Myocyte (in vitro differentiated cells): ENCODE measurements at places on chromosomes 1 and 21.
A peak's percentile ranks its signal among the peaks of the same experiment; 100 is the strongest.

GRCh38 chr1:18513995-18514394, 33.3 kb downstream of the KLHDC7A start:
- DNase-seq: no peak

GRCh38 chr1:82625537-82625936, 824.8 kb downstream of the ADGRL2 start:
- DNase-seq: no peak

DNA sequence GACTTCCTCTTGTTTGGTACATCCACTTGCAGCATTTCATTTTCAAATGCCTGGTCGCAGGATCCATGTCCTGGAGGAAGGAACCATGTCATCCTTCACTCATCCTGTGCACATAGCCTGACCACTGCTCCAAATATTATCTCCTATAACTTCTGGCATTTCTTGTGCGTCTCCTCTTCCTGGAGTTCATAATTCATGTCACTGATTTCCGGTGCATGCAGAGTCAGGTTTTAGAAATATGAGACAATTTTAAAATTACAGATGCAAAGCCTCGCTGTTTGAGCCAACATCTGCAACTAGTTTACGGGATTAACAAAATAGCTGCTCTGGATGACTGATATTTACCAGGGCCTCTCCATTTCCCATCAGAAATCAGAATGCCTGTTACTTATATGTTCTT, 268.1 kb downstream of the DNM3 start:
- no peak for DNase-seq

GRCh38 chr1:114737314-114737849, 20.4 kb downstream of the CSDE1 start:
- no peak for DNase-seq

GRCh38 chr1:87169263-87169910, 159.3 kb upstream of the LMO4 start:
- DNase-seq: no peak

DNA sequence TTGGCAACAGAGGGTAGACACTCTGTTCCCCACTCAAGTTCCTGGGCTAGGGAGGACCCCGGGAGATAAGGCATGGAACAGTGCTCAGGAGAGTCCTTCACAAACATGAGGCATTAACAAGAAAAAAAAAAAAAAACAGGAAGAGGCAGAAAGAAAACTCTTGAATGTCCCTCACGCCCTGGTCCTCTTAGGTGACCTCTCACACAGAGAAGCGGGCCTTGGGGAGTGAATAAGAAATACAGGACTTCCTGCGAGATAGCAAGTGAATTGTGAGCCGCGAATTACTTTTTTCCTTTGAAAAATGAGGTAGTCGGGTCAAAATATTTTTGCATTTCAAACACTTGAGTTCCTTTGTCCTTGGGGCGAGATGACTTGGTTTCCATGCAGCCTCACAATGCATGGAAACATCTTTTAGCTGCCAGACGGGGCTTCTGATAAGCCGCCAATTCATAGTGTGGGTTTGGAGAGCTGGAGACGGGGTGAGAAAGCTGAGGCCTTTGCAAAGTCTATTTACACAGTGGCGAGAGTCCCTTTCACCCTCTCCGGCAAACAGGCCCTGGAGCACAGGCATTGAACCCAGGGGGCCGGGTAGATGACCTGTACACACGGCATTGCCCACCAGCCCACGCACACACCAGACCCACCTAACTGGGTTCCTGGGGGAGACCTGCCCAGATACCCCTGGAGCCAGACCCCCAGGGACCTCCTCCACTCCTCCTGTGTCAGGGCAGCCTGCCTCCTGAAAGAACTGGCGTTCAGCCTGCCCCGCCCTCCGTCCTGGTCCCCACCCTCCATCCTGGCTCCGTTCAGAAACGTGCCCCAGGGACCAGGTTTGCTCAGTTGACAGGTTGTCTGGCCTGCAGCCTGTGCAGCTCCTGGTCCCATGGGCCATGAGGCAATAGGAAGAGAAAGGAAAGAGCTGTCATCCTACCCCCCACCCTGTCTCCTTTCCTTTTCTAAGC, 192.3 kb downstream of the PRDM16 start:
- no peak for DNase-seq

GRCh38 chr1:233459968-233460367, 132.4 kb downstream of the MAP3K21 start:
- no peak for DNase-seq

DNA sequence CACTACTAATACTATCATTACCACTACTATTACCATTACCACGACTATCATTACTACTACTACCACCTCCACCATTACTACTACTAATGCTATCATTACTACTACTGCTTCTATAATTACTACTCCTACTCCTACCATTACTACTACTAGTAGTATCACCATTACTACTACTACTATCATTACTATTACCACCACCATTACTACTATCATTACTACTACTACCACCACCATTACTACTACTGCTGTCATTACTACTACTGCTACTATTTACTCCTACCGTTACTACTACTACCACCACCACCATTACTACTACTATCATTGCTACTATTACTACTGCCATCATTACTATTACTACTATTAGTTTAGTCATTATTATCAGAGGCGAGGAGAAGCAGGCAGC, 140.9 kb upstream of the KCNJ15 start:
- no peak for DNase-seq

DNA sequence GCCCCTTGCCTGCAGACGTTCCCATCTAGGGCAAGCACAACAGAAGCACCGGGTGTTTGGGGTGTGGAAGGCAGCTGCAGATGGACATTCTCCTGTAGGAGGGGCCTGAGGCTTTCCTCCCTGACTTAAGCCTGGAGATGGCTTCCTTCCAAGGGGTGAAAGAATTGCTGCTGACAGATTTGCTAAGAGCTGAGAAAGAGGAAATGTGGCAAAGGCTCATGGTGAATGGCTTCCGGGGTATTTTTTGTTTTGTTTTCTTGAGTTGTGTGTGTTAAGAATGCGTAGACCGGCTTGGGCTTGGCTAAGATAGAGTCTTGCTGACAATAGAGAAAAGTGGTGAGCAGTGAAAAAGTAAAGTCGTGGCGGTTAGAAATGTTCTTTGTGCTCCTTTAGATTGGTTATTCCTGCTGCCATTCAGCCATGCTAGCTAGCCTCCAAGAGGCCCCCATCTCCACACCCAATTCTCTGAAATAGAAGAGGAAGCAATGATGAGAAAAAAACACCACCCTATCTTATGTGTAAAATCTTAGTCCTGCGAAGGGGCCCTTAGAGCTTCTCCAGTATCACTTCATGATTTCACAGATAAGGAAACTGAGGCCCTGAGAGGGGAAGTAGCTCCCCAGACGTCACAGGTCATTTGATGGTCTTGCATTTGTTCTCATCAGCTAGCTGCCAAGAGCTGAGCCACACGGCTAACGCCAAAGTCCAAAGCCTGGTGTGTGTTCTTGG, 36.9 kb downstream of the EIF2D start:
- peak; percentile 90 for DNase-seq

DNA sequence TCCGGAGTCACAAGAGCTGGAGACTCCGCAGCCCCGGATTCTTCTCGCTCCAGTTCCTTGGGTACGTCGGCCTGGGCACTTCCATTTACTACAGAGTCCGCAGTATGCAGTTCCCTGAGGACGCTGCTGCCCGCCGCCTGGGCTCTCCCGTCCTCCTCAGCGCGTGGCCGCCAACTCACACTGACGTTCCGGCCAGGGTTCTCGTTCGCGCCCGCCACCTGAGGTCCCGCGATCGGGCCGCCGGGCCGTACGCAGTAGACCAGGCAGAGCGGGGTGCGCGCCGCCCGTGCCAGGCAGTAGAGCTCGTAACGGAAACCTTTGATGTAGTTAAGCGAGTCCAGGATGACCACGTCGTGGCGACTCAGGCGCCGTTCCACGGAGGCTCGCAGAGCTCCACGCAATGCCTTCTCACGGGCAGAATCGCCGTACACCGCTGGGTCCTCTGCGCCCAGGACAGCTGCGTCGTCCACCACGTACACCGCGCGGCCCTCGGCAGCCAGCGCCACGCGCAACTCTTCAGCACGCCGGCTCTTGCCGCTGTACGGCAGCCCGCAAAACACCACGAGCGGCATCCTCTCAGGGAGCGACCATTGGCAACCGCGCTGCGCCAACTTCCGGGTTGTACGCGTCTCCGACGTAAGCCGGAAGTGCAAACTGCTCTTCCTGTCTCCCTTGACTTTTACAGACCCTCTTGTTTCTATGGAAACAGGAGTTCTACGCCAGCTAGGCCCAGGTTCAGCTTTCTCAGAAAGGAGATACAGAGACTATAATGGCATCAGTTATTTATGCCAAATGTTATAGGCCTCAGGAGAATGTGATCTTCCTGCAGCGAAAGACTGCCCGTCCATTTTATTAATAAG, at the start of gene KTI12:
TSS of gene KTI12 (minus strand) at position 621 of the 860 bp plus-strand sequence. CDS start at position 572, 49 bp downstream.
- DNase-seq: peak; percentile 94

DNA sequence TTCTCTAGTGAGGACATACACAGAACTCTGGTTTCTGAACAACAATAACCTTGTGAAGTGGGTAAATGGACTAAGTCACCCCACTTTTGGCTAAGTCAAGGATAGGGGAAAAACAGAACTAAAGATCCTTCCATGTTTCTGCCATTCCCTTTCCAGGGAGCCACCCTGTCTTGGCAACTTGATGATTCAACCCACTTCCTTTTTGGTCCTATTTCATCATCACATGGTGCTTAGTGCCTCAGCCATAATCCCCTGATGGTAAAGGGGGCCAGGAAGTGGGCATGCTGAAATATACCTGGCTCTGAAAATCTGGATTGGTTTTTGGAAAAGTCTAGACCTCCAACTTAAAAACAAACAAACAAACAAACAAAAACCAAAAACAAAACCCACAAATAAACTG, 206.4 kb upstream of the FOXD3 start:
- no peak for DNase-seq

GRCh38 chr21:38256599-38257302, at the start of gene KCNJ15:
KCNJ15 (plus strand) TSS chr21:38256991; CDS start chr21:38299262, 42,271 bp downstream.
- DNase-seq: no peak

GRCh38 chr1:93699503-93700168, 18.0 kb upstream of the BCAR3 start:
- no peak for DNase-seq

DNA sequence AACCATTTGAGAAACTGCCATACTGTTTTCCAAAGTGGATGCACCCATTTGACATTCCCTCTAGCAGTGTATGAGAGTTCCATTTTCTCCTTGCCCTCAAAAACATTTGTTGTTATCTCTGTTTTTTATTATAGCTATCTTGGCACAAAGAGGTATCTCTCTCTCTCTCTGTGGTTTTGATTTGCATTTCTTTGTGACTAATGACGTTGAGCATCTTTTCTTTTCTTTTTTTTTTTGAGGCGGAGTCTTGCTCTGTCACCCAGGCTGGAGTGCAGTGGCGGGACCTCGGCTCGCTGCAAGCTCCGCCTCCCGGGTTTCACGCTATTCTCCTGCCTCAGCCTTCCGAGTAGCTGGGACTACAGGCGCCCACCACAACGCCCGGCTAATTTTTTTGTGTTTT, 17.4 kb upstream of the ZMYM6 start:
- DNase-seq: no peak

- peak; percentile 53 for DNase-seq
Observed at GRCh38 chr21:29193072-29193471, 62.6 kb downstream of the MAP3K7CL start.

DNA sequence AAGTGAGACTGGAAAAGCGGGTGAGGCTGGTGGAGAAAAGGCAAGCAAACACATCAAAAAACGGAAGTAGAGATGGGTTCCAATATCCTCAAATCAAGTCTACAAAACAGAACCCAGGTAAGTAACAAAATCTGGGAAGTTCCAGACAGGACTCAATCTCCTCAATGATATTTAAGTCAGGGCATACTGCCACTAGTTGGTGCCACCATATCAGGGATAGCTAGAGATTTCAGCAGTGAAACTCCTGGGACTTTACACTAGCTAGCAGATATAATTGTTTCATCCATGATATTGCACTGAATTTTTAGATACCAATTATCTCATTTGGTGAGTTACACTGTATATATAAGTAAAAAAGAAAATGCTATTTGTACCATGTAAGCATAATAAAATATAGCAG, 52.0 kb downstream of the EYA3 start:
- peak; percentile 8 for DNase-seq

- DNase-seq: no peak
Observed at GRCh38 chr1:19096036-19096833, 113.8 kb downstream of the UBR4 start.

DNA sequence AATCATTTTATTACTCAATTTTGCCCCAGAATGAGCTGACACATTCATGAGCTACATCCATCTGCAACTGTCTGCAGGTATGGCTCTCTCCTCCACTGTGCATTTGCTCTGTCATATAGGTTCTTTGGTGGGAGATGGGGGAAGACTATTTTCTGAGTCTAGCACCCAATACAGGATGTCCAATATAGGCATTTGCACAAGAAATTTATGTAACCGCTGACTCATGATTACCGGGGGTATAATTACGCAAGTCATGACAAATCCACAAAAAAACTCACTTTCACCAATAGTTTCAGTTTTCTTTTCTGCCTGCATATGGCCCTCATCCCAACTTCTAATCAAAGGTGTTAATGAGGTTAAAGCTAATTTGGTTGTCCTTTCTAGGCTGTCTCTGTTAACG, 17.5 kb upstream of the VSIG8 start:
- no peak for DNase-seq

DNA sequence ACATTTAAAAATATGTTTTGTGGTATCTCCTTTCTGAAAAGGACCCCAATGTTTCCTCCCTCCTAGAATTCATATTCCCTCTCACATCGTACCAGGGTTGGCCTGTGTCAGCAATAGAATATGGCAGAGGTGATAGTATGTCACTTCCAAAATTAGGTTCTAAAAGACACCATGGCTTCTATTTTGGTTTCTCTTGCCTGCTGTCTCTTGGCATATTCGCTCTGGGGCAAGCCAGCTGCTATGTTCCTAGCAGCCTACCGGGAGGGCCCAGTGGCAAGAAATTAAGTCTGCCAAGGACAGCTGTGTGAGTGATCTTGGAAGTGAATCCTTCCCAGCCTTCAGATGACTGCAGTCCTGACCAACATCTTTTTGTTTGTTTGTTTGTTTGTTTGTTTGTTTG, 92.9 kb upstream of the PPM1J start:
- peak; percentile 94 for DNase-seq

- no peak for DNase-seq
Observed at GRCh38 chr1:6008084-6008415, 15.8 kb upstream of the NPHP4 start.

DNA sequence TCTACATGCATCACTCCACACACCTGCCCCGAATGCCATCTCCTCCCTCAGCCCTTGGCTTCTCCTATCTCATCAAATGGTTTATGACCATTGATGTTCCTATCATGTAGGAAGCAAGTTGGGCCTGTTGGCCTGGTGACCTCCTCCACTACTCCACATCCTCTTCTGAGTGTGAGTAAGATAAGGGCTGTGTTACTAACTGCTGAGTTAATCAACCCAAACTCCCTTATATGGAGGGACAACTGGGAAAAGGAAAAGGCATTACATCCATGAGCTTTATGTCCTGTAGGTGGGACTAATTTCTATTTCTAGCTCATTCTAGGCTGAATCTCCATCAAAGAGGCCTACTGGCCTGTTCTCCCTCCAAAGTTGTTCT, 57.6 kb downstream of the WLS start:
- no peak for DNase-seq

DNA sequence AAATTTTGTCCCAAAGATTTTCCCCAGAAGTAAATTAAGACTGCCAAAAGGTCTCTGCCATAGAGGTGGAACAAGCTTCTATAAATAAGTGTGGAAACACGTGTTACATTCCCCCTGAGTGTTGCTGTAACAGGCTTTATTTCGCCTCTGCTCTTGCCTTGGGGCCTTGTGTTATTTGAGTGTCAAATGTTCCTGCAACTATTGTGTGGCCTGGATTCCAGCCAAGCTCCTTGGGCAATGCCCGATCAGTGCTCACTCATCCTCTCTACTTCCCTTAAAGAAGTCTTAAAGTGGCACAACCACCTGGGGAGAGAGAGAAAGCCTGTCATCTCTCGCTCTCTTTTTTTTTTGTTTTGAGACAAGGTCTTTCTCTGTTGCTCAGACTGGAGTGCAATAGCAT, 156.7 kb downstream of the NR5A2 start:
- peak; percentile 97 for DNase-seq
